ENCODE measurements at places on chromosomes 5 and 9. TPM values are rescaled to one million over a fixed set of nuclear protein-coding genes. Genes with fewer than 3 reads are reported as not detected.

Gene TXNDC8
- not detected for total RNA-seq

Gene PHF24
- not detected for total RNA-seq

Gene PCDHGA7
- 4.3 TPM for total RNA-seq

Gene BTNL3
- not detected for total RNA-seq

Measured in placental pericyte (primary cell).